Adipose tissue (tissue), 3 donors: ENCODE measurements at places on chromosomes 12 and 14. TPM values are rescaled to one million over a fixed set of nuclear protein-coding genes. Genes with fewer than 3 reads are reported as not detected.

The FGF23 gene
- polyA plus RNA-seq: not detected

The ISCU gene
- 267 TPM for polyA plus RNA-seq

The TEX22 gene
- 0.13 TPM for polyA plus RNA-seq

The CACNA2D4 gene
- 5.8 TPM for polyA plus RNA-seq

The RERGL gene
- 6.2 TPM for polyA plus RNA-seq

The SRGAP1 gene
- polyA plus RNA-seq: 2.2 TPM

The TMEM117 gene
- polyA plus RNA-seq: 2.5 TPM

The MYF6 gene
- polyA plus RNA-seq: 0.07 TPM

The FAR2 gene
- polyA plus RNA-seq: 1.5 TPM

The MYL2 gene
- polyA plus RNA-seq: 10.7 TPM

The PROX2 gene
- polyA plus RNA-seq: not detected

The LRRIQ1 gene
- polyA plus RNA-seq: 0.04 TPM

The DEGS2 gene
- polyA plus RNA-seq: 4.2 TPM

The COQ10A gene
- polyA plus RNA-seq: 11.6 TPM

The PTGDR gene
- 0.59 TPM for polyA plus RNA-seq

The LRP1-AS gene
- polyA plus RNA-seq: not detected

The DEPDC4 gene
- 1.4 TPM for polyA plus RNA-seq

The DDIT3 gene
- 27.4 TPM for polyA plus RNA-seq

The IGF1 gene
- polyA plus RNA-seq: 11.0 TPM

The ANHX gene
- not detected for polyA plus RNA-seq

The KRT75 gene
- polyA plus RNA-seq: not detected

The C12orf42 gene
- polyA plus RNA-seq: not detected

The FBLN5 gene
- polyA plus RNA-seq: 229 TPM

The SUSD6 gene
- polyA plus RNA-seq: 9.1 TPM
